Calu3 (cell line): ENCODE measurements at places on chromosomes 7 and 10. TPM values are rescaled to one million over a fixed set of nuclear protein-coding genes. Genes with fewer than 3 reads are reported as not detected.

DNA sequence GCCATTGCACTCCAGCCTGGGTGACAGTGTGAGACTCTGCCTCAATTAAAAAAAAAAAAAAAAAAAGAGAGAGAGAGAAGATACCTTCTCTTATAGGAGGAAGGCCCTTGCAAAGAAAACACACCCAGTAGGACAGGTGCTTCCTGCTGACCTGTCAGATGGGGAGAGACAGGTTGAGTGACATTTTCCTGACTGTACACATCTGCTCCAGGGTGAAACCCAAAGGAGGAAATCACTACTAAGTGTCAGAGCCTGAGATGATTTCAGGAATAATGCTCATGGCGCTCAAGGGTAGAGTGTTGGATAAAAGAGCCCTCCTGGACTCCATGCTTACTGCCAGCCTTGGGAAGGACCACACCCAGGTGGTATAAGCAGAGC is 1.7 kb upstream of the STN1 start:
- no peak for DNase-seq

MYOZ1 gene
- not detected in 2 replicates for total RNA-seq

GRCh38 chr10:45386657-45387056 is 12.6 kb downstream of the ALOX5 start:
- DNase-seq, result no peak

GRCh38 chr10:5284311-5285057 is 80.3 kb upstream of the UCN3 start:
- no peak for DNase-seq
